ENCODE measurements at places on chromosomes 16 and 17.

GRCh38 chr17:65218261-65218660, 81.1 kb downstream of the RGS9 start:
- no peak for DNase-seq

- DNase-seq, result no peak
Observed at GRCh38 chr17:66930933-66931332, 33.6 kb upstream of the CACNG4 start.

DNA sequence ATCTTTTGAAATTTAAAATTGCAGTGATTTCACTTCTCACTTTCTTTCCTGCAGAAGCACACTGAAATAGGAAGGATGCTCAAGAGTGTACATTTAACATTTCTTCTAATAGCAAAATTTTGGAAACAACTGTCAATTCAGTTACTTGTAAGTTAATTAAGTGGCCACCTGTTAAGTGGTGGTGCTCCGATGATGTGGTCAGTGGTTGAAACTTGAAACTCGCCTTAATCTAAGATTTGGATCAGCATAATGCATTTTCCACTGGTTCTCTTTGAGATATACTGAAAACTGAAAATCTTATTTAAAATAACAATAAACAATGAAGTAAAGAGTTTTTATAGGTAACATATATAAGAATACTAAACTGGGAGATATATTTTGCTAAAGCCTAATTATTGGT, 7.0 kb upstream of the MYH8 start:
- no peak for DNase-seq

GRCh38 chr17:6714315-6714874, 1.2 kb upstream of the SLC13A5 start:
- DNase-seq, result no peak

GRCh38 chr17:78557598-78558039, 19.6 kb downstream of the DNAH17 start:
- DNase-seq, result no peak

- DNase-seq, result no peak
Observed at GRCh38 chr16:88835383-88835782, 21.4 kb downstream of the GALNS start.

DNA sequence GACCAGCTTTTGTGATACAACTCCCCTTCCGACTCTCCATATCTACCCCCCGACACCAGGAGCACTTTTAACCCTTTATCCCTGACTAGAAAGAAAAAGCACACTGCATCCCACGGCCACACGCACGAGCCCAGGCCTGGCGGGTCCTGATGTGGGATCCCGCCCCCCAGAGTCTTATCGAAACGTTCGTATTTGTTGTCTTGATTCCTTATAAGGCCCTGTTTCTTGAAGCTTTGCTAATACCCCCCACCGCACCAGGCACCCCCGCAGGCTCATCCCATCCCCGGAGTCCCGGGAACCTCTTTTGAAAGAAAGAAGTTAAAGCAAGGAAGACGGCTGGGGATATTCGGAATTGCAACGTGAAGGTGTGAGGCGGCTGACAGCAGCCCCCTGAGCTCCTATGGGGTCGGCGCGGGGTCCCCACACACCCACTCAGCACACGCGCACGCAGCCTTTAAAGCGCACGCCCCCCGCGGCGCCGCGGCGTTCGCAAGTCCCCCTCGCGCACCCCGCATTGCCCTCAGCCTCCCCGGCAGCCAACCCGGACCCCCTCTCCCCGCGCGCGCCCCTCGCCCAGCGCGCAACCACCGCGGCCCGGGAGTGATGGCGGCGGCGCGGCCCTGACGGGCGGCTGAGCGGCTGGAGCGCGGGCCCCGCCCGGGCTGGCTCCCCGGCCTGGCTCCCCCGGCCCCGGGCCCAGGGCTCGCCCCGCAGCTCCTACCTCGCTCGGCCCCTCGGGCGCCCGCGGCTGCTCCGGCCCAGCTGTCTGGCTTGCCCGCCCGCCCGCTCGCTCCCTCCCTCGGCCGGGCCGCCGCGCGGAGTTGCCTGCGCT, 448 bp downstream of the STAT5B start:
- peak; percentile 20 for DNase-seq

DNA sequence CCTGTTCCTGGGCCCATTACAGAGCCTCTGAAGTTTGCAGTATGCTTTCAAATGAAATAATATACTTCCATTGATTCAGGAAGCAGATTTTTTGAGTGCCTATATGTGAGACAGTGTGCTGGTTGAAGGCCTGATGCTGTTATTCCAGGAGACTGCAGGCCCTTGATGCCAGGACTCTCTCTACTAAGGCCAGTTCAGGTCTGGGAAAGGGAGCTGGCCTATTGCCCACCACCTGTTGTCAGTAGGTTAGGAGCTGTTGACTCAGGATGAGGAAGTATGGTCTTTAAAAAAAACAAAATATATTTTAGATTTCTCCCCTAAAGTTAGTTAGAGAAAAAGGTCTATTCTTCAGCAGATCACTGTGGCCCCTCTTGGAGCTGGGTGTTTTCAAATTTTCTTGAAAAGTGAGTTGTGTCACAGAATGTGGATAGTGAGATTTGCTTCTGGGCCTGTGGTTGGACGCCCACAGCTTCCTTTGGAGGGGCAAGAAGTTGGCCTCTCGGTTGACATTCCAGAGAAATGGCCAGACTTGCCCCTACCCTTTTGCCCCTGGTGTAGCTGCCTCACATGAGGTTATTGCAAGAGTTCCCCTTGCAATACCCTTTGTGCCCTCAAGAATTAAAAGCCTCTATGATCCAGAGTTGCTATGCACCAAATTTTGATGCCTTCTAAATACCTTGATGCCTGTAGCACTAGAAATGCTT, 7.9 kb downstream of the ESRP2 start:
- no peak for DNase-seq

DNA sequence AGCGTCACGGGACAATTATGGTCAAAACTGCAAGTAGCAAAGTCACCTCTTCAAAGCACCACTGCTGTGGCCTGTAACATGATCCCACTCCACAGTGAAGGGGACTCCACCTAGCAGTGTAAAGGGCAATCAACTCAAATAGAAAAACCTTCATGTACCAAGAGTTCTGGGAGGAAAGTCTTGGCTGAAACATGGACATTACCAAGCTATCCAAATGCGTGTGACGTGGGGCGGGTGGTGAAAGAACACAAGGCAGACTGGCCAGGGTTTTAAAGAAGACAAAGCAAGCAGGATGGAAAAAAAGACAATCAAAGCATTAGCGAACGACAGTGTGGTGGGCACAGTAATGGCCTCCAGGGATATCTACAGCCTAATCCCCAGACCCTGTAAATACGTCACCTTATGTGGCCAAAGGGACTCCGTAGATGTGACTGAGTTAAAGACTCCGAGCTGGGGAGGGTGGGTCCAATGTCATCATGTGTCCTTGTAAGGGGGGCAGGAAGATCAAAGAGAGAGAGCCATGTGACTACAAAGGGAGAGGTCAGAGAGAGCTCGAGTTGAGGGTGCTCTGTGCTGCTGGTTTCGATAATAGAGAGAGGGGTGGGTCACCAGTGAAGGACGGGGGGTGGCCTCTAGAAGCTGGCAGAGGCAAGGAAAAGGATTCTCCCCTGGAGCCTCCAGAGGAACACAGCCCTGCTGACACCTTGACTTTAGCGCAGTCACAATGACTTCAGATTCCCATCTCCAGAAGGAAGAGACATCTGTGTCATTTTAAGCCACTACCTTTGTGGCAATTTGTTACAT, 6.0 kb downstream of the HSDL1 start:
- DNase-seq, result peak; percentile 60

GRCh38 chr16:70573451-70574121, 50.0 kb downstream of the SF3B3 start:
- DNase-seq, result no peak

GRCh38 chr16:67428146-67428731, 2.7 kb upstream of the HSD11B2 start:
- peak; percentile 53 for DNase-seq

DNA sequence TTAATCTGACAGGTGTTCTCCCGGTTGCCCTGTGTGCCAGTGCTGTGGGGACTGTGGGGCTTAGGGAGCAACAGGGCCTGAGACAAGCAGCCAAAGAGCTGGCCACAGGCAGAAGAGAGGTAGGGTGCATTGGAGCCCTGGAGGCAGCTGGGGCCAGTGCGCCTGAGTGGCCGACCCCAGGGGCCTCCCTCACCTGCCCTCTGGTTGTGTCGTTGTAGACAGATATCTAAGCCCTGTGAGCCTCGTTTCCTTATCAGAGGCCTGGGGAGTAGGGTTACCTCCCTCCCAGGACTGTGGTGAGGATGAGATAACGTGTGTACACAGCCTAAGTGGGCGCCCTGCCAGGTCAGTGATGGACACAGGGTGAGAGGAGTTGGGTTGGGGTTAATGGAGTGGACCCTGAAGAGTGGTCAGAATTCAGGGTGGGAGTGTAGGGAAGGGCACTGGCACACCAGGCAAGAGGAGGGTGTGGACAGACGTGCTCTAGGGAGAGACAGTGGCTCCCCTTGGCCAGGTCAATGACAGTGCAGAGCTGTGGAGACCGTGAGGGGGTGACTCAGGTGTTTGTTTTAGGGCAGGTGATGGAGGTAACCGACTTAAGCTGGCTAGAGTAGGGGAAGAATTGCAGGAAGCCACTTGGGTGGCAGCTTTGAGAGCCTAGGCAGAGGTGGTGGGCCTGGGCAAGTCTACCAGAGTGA, 3.4 kb downstream of the NARF start:
- no peak for DNase-seq

- no peak for DNase-seq
Observed at GRCh38 chr17:49191409-49191916, 18.9 kb downstream of the GNGT2 start.

- no peak for DNase-seq
Observed at GRCh38 chr16:78583441-78583840, 484.0 kb downstream of the WWOX start.

DNA sequence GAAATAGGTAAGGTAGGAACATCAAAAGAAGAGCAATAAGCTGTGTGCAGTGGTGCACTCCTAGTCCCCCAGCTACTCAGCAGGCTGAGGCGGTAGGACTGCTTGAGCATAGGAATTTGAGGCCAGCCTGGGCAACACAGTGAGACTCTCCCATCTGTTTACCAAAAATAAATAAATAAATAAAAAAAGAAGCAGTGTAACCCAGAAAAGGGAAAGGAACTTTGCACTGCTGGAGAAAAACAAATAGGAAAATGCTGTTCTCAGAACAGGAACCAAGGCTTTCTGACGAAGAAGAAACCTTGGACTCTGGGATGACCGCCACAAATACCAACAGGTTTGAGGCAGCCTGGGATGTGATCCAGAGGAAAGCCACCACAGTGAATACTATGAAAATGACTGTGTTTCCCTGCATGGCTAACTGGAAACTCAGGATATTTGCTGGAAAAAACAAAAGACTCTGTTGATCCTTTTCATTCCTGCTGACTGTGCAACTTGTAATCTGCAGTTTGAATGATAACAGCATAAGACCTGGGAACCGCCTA, 41.2 kb downstream of the TTC19 start:
- DNase-seq, result no peak

GRCh38 chr17:7627250-7628121, at the start of gene SAT2:
TSS of gene SAT2 (minus strand) at chr17:7627821. CDS start at chr17:7627635, 186 bp downstream.
- peak; percentile 82 for DNase-seq

DNA sequence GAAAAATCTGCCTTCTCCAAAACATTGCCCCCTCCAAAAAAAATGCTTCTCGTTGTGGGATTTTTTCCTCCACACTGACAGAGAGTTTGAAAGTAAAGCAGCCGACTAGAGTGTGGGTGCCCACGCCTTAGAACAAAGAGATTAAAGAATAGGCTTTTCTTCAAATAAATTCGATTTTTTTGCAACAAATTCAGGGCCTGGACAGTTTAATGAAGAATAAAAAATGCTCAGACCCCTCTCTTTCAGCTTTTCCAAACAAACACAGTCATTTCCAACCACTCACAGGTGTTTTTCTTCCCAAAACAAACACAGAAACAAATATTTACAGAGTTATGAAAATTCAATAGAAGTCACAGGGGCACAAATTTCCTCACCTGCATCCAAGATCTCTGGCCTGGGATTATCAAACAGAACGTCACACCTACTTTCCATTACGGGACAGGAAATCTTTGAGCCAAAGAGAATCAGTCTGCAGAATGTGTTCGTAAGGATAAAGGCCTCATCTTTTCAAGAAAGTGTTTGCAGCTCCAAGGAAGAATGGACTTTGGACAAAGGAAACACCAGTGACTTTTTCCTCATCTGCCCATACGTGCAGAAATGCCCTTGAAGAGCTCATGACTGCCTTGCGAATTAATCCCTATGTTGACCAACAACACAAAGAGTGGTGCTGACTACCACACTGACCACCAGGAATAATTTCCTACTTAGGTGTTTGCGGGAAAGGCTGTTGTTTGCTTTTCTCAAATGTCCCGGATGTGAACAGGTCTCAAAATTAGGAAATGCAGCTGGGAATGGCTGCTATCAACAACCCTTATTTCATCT, 31.3 kb upstream of the TOX3 start:
- no peak for DNase-seq

DNA sequence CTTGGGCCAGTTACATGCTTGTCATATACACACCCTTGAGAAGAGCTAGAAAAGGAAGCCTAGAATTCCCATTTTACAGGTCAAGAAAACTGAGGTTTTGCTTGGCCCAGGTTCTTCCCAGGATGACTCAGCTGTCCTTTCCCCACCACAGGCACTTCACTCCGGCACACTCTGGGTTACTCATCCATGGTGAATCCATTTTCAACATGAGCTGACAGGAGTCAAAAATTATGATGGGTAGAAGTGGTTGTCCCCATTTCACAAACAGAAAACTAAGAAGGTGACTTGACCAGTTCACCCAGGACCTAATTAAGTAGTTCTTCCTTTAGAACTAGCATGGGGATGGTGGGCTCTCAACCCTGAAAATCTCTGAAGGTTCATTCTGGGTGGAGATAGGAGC, 67.2 kb downstream of the USP22 start:
- DNase-seq, result no peak

GRCh38 chr16:71542377-71542776, 16.2 kb downstream of the CHST4 start:
- DNase-seq, result peak; percentile 41

DNA sequence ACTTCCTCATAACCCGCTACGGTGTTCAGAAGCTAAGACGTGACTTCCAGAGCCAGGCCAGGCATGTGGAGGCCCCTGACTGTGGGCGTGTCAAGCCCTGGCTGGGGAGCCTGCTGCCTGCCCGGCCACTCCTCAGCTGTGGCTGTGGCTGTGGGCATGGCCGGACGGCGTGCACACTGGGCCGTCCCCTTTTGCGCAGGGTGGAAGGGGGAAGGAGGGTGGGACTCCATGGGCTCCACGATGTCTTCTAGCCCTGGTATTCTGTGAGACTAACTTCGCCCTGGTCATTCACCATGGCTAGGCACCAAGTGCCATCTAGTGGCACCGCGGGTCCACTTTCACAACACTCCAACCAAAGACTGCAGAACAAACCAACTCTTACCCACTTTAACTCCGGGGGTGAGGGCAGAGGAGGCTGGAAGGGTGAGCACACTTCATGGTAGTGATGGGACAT, 67.9 kb downstream of the N4BP1 start:
- DNase-seq, result no peak
